ENCODE measurements at places on chromosomes 5 and 9. TPM values are rescaled to one million over a fixed set of nuclear protein-coding genes. Genes with fewer than 3 reads are reported as not detected.

DNA sequence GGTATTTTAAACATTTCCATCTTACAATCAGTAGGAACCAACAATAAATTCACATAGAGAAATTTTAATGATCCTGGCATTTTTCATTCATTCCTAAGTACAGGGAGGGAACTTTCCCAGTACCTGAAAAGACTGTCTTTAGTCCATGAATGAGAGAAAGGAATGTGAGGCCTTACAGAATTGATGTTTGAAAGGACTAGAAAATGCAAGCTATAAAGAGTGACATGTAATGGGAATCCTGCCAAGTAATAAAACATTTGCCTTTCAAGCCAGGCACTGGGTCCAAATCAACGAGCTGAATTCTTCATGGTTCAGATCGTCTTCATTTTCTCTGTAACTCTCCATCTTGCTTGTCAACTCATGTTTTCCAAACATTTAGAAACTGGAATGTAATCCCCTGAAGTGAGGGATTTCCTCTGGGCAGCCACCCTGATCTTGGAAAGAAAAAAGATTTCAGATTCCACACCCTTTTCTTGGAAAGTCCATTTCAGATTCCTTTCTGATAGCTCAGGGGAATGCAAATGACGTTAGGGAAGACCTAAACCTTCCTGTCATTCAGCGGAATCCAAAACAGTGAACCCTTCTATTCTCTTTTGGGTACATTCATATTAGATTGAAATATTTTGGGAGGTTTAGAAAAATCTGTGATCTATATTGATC is 315.8 kb downstream of the SH3GL2 start:
- no peak for DNase-seq

GRCh38 chr9:101858026-101858425 is 119.6 kb upstream of the GRIN3A start:
- no peak for DNase-seq

DNA sequence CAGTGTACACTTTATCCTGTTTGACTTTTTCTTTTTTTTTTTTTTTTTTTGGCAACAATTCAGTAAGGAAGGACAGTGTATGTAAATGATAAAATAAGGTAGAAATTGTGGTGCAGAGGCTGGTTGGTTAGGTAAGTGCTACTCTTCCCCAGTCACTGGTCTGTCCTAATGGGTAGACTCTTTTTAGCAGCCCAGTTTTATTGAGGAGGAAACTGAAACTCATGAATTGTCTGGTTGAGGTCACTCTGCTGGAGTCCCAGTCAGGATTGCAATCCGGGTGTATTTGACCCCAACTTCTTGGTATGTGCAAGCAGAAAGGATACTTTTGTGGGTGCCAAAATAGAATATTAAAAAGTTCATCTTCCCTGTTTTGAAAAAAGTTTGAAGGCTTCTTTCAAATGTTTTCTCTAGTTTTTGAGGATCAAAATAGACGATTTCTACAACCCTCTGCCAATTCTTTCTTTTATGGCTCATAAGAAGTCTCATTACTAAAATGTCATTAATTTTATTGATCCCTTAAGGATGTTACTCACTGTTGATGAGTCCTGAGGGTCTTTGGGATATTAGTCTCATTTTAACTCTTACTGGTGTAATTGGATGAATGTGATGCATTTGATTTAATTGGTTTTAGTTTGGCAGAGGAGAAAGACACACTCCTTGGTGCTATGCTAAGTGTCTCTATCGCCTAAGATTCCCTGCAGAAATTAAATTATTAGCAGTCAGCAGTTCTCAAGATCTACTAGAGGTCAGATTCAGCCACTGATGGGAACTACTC is 171.9 kb downstream of the KDM4C start:
- DNase-seq, result no peak

DNA sequence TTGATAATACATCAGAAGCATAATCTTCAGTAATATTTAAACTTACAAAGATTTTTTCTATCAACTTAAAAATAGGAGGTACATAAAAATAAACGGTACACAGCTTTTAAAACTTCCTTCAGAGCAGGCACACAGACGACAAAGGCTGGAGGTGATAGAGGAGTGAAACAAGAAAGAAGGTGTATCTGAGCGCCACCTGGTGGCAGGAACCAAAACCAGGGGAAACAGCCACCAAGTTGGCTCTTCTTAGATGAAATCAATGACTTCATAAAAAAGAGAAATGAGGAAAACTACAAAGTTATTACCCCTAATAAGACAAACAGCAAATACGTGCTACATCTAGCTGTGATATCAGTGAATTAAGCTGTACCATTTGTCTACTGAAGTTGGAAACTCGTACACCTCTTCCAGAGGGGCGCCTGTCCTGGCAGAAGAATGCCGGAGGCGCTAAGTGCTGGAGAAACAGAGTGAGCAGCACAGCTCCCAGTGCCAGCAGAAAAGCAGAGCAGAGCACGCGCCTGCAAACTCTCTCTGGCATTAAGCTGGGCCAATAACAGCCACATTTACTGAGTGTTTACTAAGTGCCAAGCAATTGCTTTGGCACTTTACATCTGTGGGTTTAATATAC is 85.9 kb downstream of the SETX start:
- peak; percentile 71 for DNase-seq

GRCh38 chr9:134293611-134294152 is 32.6 kb upstream of the RXRA start:
- DNase-seq, result no peak

GRCh38 chr5:166571668-166572067 is 1719.8 kb upstream of the WWC1 start:
- DNase-seq, result no peak

Gene IFNA13
- total RNA-seq, result not detected

Gene ENTREP1
- not detected for total RNA-seq

Gene NEUROG1
- total RNA-seq, result not detected

Gene TLR4
- 0.07 TPM for total RNA-seq

Data from CD4-positive, CD25-positive, alpha-beta regulatory T cell (primary cell).